ENCODE measurements at places on chromosomes 16 and 17. TPM values are rescaled to one million over a fixed set of nuclear protein-coding genes. Genes with fewer than 3 reads are reported as not detected.

Gene RPUSD1
- 38.2 TPM for total RNA-seq

DNA sequence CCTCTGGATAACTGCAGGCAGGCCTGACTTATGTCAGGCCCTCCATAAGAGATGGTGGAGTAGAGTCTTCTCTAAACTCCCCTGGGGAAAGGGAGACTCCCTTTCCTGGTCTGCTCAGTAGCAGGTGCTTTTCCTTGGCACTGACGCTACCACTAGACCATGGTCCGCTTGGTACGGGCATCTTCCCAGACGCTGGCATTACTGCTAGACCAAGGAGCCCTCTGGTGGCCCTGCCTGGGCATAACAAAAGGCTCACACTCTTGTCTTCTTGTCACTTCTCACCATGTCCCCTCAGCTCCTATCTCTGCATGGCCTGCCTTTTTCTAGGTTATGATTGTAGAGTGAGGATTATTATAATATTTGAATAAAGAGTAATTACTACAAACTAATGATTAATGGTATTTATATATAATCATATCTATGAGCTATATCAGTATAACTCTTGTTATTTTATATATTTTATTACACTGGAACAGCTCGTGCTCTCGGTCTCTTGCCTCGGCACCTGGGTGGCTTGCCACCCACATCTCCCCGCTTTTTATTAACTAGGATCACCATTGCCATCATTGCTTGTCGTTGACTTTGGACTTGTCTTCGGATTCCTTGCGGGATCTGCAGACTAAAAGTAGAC is 59.8 kb upstream of the ARL4D start:
- DNase-seq = peak; percentile 73
- H3K4me1 ChIP-seq = peaks cover 13% of the 10 kb centered on the region
- H3K27me3 ChIP-seq = peaks cover 5% of the 10 kb centered on the region

GRCh38 chr16:55613613-55614335 is 42.0 kb upstream of the SLC6A2 start:
- H3K27ac ChIP-seq = no peak overlapping the region
- no peak for DNase-seq
- no peak overlapping the region for H3K4me3 ChIP-seq
- peaks cover 9% of the 10 kb centered on the region for H3K27me3 ChIP-seq

- peaks cover 5% of the 10 kb centered on the region for H3K27me3 ChIP-seq
- H3K4me1 ChIP-seq = peaks cover 18% of the 10 kb centered on the region
- H3K27ac ChIP-seq = peak within 1 kb of the TSS; percentile 88
- peak; percentile 95 for DNase-seq
- H3K4me3 ChIP-seq = peak within 1 kb of the TSS; percentile 90
- no peaks in the 10 kb centered on the region for H3K36me3 ChIP-seq
Observed at GRCh38 chr17:17476865-17477467, at the start of gene MED9. Gene MED9 (plus strand): TSS chr17:17477000. CDS start chr17:17477042, 42 bp downstream.

Gene KRT9
- not detected for total RNA-seq

Gene LPCAT2
- 2.9 TPM for total RNA-seq

DNA sequence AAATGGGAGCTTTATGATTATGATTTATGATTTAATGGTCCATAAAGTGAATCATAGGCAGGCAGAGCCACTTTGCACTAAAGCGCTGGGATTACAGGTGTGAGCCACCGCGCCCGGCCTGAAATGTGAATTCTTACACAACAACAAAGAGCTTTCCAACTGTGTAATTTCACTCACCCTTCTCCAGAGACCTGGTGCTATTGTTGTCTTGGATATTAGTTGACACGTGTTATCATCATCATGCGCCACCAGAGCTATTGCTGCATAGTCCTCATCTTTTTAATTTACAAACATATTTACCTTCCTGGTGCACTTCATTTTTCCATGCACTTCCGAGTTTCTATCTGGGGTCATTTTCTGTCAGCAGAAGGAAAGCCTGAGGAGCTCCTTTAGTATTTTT is 4.8 kb upstream of the UTS2R start:
- H3K27ac ChIP-seq = no peak overlapping the region
- no peaks in the 10 kb centered on the region for H3K4me1 ChIP-seq
- no peaks in the 10 kb centered on the region for H3K36me3 ChIP-seq
- no peak for DNase-seq
- H3K27me3 ChIP-seq = no peaks in the 10 kb centered on the region

Gene NPTX1
- 0.38 TPM for total RNA-seq

Gene OR1F1
- total RNA-seq = not detected

DNA sequence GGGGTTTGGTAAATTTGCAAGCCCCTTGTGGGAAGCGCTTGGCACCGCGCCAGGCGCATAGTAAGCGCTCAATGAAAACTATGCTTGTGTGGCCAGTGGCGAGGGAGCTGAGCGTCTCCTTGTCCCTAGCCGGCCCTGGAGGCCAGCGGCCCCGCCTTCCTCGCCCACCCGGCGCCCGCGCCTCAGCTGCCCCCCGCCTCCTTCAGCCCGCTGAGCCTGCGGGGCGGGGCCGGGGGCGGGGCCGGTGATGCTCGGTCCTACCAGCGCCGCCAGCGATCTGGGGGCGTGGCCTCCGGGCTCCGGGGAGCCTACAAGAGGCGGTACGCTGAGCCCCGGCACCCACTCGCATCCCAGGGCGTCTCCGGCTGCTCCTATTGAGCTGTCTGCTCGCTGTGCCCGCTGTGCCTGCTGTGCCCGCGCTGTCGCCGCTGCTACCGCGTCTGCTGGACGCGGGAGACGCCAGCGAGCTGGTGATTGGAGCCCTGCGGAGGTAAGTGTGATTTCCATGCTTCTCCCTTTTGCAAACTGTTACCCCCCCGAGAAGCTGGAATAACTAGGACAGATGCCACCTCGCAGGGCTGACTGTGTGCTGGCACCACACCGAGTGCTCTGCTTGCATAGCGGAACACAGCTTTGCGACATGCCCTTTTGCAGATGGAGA is at the start of gene CRISPLD2:
Gene CRISPLD2 (plus strand): TSS at position 342 of the 661 bp plus-strand sequence. CDS start 18,511 bp downstream, outside the sequence.
- no peak within 1 kb of the TSS for H3K27ac ChIP-seq
- H3K36me3 ChIP-seq = no peaks in the 10 kb centered on the region
- peak; percentile 90 for DNase-seq
- H3K27me3 ChIP-seq = peaks cover 25% of the 10 kb centered on the region

- H3K4me1 ChIP-seq = no peaks in the 10 kb centered on the region
- peaks cover 21% of the 10 kb centered on the region for H3K36me3 ChIP-seq
- DNase-seq = no peak
- no peaks in the 10 kb centered on the region for H3K27me3 ChIP-seq
- H3K4me3 ChIP-seq = no peak overlapping the region
- no peak overlapping the region for H3K27ac ChIP-seq
Observed at GRCh38 chr16:50088302-50088701, 22.5 kb downstream of the HEATR3 start.

GRCh38 chr16:55622930-55623561 is 32.7 kb upstream of the SLC6A2 start:
- no peak overlapping the region for H3K4me3 ChIP-seq
- H3K4me1 ChIP-seq = no peaks in the 10 kb centered on the region
- no peaks in the 10 kb centered on the region for H3K36me3 ChIP-seq

Gene PABPN1L
- total RNA-seq = not detected

DNA sequence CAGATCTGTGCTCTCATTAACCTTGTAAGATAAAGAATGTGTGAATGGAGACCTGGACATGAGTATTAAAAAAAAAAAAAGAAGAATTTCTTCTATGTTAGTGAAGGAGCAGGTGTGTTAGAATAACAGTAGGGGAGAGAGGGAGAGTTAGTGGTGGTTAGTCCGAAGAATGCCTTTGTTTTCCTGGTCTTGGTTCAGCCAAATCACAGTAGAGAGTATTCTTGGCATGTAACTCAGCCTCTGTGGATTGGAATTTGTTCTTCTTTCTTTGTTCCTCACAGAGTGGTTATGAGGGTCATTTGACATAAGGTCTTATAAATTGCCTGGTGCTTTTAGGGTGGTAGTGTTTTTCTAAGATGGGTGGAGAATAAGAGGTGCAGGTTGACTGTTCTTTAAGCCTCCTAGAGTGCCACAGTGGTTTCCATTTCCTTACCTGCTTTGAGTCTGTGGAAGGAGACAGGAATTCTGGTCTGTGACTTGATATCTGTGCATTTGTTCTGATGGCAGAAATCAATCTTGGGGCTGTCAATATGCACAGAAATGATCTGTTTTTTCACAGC is 17.6 kb downstream of the NUP93 start:
- peaks cover 27% of the 10 kb centered on the region for H3K4me1 ChIP-seq
- no peak for DNase-seq
- H3K27me3 ChIP-seq = no peaks in the 10 kb centered on the region
- H3K27ac ChIP-seq = no peak overlapping the region

GRCh38 chr17:41464173-41464572 is 3.0 kb downstream of the KRT32 start:
- H3K4me1 ChIP-seq = no peaks in the 10 kb centered on the region
- DNase-seq = no peak
- H3K36me3 ChIP-seq = no peaks in the 10 kb centered on the region
- H3K27me3 ChIP-seq = peaks cover 7% of the 10 kb centered on the region

DNA sequence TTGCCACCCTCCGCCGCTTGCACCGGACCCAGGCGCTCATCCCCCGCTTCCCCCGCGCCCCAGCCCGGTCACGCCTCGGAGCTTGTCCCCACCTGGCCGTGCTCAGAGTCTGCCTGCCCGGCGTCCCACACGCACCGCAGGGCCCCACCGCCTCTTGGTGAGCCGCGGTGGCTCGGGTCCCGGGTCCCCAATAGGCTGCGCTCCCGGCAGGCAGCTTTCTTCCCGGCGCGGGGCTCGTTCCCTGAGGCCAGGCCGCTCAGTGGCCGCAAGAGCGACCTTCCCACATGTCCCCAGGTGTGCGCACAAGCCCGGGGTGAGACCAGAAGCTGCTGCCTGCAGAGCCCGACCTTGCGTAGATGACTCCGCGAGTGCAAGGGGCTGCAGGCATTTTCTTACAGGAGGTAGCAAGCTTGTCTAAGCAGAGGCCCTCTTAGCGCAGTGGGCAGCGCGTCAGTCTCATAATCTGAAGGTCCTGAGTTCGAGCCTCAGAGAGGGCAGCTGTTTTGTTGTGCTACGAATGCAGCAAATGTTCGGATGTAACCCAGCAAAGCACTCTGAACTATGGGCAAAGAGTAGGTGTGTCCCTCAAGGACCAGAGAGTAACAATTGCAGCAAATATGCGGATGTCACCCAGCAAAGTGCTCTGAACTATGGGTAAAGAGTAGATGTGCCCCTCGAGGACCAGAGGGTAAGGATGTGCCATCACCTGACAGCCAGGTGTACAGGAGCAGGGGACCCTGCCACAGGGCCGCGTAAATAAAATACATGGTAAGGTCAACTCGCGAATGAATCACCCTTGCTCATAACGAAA is 15.6 kb downstream of the TLE7 start:
- no peak for DNase-seq
- H3K36me3 ChIP-seq = peaks cover 5% of the 10 kb centered on the region
- H3K27me3 ChIP-seq = peaks cover 33% of the 10 kb centered on the region
- peak overlapping the region; percentile 10 for H3K4me3 ChIP-seq
- no peaks in the 10 kb centered on the region for H3K4me1 ChIP-seq

Gene MTHFSD
- 24.3 TPM for total RNA-seq

All from natural killer cell treated with Interleukin-12 subunit alpha and Interleukin-12 subunit beta and Interleukin-15 and Interleukin-18, amount 100 ng/mL, for 72 hours (primary cell).